Uterus (tissue), 4 donors: ENCODE measurements at places on chromosomes 13 and 19. TPM values are rescaled to one million over a fixed set of nuclear protein-coding genes. Genes with fewer than 3 reads are reported as not detected.
A peak's percentile ranks its signal among the peaks of the same experiment; 100 is the strongest.

DNA sequence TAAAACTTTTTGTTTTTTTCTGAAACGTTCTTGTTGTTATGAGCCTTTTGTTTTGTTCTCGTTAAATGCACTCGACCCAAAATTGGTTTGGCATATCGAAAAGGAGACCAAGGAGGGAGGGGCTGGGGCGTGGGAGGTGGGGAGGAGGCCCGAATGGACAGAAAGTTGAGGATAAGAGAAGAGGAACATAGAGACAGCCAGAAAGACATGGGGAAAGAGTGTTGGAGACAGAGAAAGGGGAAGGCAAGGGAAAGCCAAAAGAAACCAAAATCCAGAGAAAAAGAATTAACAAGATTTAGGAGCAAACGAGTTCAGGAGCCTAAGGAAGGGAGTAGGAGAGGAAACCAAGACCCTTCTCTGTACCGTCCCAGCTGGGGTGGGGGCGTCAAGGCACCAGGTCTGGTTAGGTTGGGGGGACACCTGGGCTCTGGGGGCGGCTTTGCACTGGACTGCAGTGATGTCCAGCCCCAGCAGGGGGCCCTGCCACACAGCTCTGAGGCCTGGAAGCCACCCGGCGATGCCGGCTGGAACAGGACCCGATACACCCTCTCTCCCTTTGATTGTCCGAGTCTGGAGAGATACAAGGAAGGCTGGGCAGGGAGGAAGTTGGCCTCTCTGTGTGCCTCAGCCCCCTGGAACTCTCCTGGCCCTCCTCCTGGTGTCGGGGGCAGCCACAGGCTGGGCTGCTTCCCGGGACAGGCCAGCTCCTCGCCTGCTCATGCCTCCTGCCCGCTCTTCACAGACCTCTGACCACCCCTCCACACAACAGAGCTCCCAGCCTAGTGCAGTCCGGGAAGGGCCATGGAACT, 11.6 kb upstream of the ASF1B start:
- H3K4me3 ChIP-seq, result no peak overlapping the region
- no peaks in the 10 kb centered on the region for H3K36me3 ChIP-seq
- no peaks in the 10 kb centered on the region for H3K27me3 ChIP-seq
- peak; percentile 74 for DNase-seq

DNA sequence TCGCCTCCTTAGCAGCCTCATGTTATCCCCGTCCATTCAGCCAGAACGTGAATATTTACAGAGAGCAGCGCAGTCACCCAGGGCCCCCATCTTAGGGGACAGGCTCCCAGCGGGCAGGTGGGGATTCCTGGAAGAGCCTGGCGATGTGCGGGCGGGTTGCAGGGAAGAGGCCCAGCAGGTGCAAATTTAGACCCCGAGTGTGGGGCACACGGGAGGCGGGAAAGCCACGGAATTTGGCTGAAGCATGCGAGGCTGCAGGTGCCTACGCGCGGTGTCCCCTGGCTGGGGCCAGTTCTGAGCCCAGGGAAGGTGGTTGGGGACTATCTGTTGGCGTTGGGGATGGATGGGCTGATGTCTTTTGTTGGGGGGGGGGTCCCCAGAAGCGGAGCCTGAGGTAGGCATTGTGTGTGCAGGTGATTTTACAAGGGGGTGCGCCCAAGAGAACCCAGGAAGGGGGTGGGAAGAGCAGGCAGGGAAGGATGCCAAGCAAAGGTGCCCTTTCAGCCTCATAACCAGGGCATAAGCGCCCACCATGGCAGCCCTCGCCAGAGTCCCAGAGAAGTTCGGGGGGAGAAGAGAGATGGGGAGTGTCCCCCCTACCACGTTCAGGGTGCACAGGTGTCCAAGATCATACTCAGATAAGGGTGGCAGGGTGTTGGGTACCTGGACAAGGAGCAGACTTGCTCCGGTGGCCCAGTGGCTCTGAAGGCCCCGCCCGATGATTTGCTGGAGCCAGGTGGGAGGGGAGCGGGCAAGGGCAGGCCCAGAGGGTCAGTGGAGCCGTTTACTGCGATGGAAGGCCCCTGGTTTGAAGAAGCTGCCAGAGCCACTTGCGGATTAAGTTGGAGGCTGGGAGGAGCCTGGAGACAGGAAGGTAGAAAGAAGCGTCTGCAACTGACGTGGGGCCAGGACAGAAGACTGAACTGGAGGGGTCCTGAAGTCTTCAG, 1.2 kb downstream of the TPGS1 start:
- no peak for DNase-seq
- no peaks in the 10 kb centered on the region for H3K36me3 ChIP-seq
- H3K27me3 ChIP-seq, result no peaks in the 10 kb centered on the region
- H3K4me1 ChIP-seq, result peaks cover 7% of the 10 kb centered on the region

The SELENOV gene
- total RNA-seq, result 0.41 TPM

The TEX26 gene
- not detected for total RNA-seq

DNA sequence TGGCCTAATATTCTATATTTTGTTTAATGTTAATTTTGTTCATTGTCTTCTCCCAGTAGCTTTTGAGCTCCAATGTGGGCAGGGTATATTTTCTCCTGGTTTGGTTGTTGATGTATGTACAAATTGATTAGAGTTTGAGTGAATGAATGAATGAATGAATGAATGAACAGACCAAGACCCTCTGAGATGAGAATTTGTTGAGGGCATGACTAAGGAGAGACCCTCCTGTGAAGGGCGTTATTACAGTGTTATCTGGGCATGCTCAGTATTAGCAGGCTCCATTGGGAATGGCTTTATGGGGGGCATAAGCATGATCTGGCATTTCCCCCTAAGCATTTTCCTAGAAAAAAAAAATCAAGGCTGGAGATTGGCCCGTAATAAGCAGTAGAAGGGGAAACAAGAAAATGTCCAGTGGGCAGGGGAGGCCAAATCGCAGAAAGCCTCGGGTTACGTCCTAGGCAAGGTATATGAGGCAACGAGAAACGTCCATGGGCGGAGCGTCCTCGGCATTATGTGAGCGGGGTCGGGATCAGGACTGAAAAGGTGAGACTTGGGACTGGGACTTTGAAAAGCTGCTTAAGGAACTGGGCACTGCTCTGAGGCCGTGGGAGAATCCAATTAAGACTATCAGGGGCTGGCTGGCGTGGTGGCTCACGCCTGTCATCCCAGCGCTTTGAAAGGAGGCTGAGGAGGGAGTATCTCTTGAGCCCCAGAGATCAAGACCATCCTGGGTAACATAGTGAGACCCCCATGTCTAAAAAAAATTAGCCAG, 904 bp upstream of the ARHGAP33 start:
- H3K4me3 ChIP-seq, result peak overlapping the region; percentile 93
- no peaks in the 10 kb centered on the region for H3K36me3 ChIP-seq
- H3K27me3 ChIP-seq, result no peaks in the 10 kb centered on the region

DNA sequence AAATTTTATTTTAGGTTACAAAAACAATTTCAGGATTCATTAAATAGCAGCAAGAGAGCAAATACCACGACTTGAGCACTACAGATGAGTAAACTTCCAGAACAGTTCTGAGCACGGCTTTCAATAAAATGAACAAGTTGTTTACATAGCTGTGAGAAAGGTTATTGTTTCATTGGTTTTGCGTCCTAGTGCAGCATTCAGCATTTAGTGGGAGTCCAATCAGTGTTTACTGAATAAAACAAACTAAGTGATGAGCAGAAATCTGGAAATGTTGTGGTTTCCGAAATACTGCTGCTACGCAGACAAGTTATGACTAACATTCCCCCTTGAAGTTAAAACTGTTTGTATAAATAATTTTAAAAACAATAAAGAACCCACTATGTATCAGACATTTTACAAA, 251.5 kb upstream of the STARD13 start:
- DNase-seq, result no peak
- H3K4me1 ChIP-seq, result no peaks in the 10 kb centered on the region
- H3K4me3 ChIP-seq, result no peak overlapping the region
- H3K27ac ChIP-seq, result peak overlapping the region; percentile 76
- H3K36me3 ChIP-seq, result no peaks in the 10 kb centered on the region

The NLRP7 gene
- total RNA-seq, result not detected

GRCh38 chr19:38323291-38323690, 3.6 kb downstream of the KCNK6 start:
- H3K4me1 ChIP-seq, result peaks cover 9% of the 10 kb centered on the region
- no peak overlapping the region for H3K4me3 ChIP-seq
- DNase-seq, result no peak
- no peaks in the 10 kb centered on the region for H3K36me3 ChIP-seq

The PRR20A gene
- not detected for total RNA-seq

- no peak overlapping the region for H3K4me3 ChIP-seq
- no peaks in the 10 kb centered on the region for H3K27me3 ChIP-seq
- no peak for DNase-seq
- no peak overlapping the region for H3K27ac ChIP-seq
- H3K4me1 ChIP-seq, result no peaks in the 10 kb centered on the region
- H3K36me3 ChIP-seq, result no peaks in the 10 kb centered on the region
Observed at GRCh38 chr19:27745978-27746542, 1466.9 kb downstream of the UQCRFS1 start.

GRCh38 chr13:31675440-31675953, 63.8 kb upstream of the RXFP2 start:
- no peak overlapping the region for H3K4me3 ChIP-seq
- H3K4me1 ChIP-seq, result no peaks in the 10 kb centered on the region
- H3K36me3 ChIP-seq, result no peaks in the 10 kb centered on the region
- no peak overlapping the region for H3K27ac ChIP-seq
- H3K27me3 ChIP-seq, result no peaks in the 10 kb centered on the region

DNA sequence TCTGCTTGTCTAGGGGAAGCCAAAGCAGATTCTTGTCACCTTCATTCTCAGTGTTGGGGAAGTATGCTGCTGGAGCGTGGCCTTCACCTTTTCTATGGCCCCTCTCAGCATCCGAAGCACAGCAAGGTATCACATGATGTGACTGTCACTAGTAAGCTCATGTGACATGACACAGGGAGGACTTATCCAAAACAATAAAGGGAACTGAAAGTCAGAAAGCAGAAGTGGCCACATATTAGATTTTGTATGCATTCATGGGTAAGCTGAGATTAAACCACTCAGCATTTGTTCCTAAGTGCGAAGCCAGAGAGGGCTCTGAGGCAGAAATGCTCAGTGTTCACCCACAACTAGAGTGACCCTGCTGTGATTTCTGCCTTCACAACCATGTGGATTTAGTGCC, 72.8 kb upstream of the PCDH8 start:
- no peak for DNase-seq
- H3K27ac ChIP-seq, result no peak overlapping the region
- no peak overlapping the region for H3K4me3 ChIP-seq
- no peaks in the 10 kb centered on the region for H3K36me3 ChIP-seq

GRCh38 chr13:53941588-53942190, 913.1 kb downstream of the OLFM4 start:
- H3K4me3 ChIP-seq, result no peak overlapping the region
- no peak for DNase-seq
- H3K27me3 ChIP-seq, result no peaks in the 10 kb centered on the region
- no peak overlapping the region for H3K27ac ChIP-seq
- no peaks in the 10 kb centered on the region for H3K36me3 ChIP-seq

The ZNF772 gene
- total RNA-seq, result 14.6 TPM

- H3K27me3 ChIP-seq, result no peaks in the 10 kb centered on the region
- H3K27ac ChIP-seq, result peak overlapping the region; percentile 72
- no peaks in the 10 kb centered on the region for H3K36me3 ChIP-seq
- H3K4me3 ChIP-seq, result no peak overlapping the region
- peaks cover 7% of the 10 kb centered on the region for H3K4me1 ChIP-seq
- DNase-seq, result no peak
Observed at GRCh38 chr13:111202745-111203144, 87.6 kb downstream of the ARHGEF7 start.

The TUBB4A gene
- 4.4 TPM for total RNA-seq

DNA sequence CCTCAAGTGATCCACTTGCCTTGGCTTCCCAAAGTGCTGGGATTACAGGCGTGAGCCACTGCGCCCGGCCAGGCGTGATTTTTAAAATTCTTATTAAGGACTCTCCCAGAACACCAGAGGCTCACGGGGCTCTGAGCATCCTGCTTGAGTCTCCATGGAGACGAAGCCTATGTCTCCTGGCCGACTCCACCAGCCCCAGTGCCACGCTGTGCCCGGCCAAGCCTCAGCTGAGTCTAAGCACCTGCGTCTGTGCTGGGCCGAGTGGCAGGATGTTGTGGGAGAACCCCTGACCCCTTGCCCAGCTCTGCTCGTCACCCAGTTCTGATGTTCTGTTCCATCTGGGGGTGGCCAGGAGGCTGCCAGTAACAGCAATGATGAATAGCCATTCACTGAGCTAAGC, 3.9 kb upstream of the CELF5 start:
- no peaks in the 10 kb centered on the region for H3K36me3 ChIP-seq
- peaks cover 4% of the 10 kb centered on the region for H3K27me3 ChIP-seq
- H3K4me3 ChIP-seq, result no peak overlapping the region
- no peak for DNase-seq
- no peaks in the 10 kb centered on the region for H3K4me1 ChIP-seq

The ZIC5 gene
- not detected for total RNA-seq

GRCh38 chr13:76267216-76267615, 619.0 kb downstream of the KCTD12 start:
- DNase-seq, result no peak
- no peaks in the 10 kb centered on the region for H3K4me1 ChIP-seq
- no peak overlapping the region for H3K4me3 ChIP-seq
- H3K27me3 ChIP-seq, result no peaks in the 10 kb centered on the region

The IGFL3 gene
- not detected for total RNA-seq

The C13orf42 gene
- total RNA-seq, result not detected

The SLC39A3 gene
- 138 TPM for total RNA-seq

The ZNF177 gene
- 5.8 TPM for total RNA-seq

GRCh38 chr19:43620061-43621001, 902 bp upstream of the ZNF428 start:
- peak overlapping the region; percentile 91 for H3K27ac ChIP-seq
- H3K36me3 ChIP-seq, result no peaks in the 10 kb centered on the region
- no peak for DNase-seq
- no peaks in the 10 kb centered on the region for H3K27me3 ChIP-seq
- H3K4me3 ChIP-seq, result peak overlapping the region; percentile 88
- H3K4me1 ChIP-seq, result no peaks in the 10 kb centered on the region

The GSX1 gene
- total RNA-seq, result not detected

DNA sequence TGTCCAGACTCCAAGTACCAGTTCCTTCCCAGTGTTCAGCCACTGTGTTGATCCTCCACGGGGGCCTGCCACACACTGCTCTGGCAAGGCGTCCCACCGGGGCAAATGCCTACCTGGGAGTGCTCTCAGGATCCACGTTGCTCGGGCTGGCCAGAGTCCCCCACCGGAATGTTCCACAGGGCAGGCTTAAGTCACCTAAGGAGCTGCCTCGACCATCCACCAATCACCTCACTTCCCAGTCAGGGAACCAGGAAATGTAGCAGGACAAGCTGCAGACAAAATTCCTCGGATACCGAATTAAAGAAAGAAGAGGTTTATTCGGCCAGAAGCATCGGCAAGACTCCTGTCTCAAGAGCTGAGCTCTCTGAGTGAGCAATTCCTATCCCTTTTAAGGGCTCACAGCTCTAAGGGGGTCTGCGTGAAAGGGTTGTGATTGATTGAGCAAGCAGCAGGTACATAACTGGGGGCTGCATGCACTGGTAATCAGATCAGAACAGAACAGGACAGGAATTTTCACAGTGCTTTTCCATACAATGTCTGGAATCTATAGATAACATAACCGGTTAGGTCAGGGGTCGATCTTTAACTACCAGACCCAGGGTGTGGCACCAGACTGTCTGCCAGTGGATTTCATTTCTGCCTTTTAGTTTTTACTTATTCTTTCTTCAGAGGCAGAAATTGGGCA, 56.9 kb upstream of the EDNRB start:
- no peaks in the 10 kb centered on the region for H3K4me1 ChIP-seq
- H3K4me3 ChIP-seq, result no peak overlapping the region
- H3K36me3 ChIP-seq, result no peaks in the 10 kb centered on the region
- H3K27ac ChIP-seq, result no peak overlapping the region
- DNase-seq, result no peak
- H3K27me3 ChIP-seq, result no peaks in the 10 kb centered on the region
